ENCODE measurements at places on chromosomes 7 and 10. TPM values are rescaled to one million over a fixed set of nuclear protein-coding genes. Genes with fewer than 3 reads are reported as not detected.

DNA sequence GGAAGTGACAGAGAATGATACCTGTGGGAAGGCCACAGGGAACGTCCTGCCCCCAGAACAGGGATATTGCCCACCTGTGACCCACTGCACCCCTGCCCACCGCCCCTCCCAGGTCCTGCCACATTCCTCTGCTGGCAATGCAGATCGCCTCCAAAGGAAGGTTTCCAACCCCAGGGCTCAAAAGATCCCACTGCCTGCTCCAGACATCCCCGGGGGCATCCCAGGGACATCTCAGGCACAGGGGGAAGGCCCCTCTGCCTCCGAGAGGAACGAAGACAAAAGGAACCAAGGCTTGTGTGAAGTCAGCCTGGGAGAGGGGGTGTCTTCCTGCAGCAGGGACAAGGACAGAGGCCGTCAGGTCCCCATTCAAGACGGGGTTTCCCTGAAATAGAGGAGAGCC, 28.5 kb downstream of the NUDT1 start:
- H3K27me3 ChIP-seq = no peaks in the 10 kb centered on the region
- H3K4me3 ChIP-seq = no peak overlapping the region
- H3K4me1 ChIP-seq = no peaks in the 10 kb centered on the region
- no peak overlapping the region for H3K27ac ChIP-seq
- DNase-seq = no peak

GRCh38 chr10:25934621-25935139, 651 bp downstream of the MYO3A start:
- H3K27me3 ChIP-seq = peaks cover 32% of the 10 kb centered on the region
- H3K27ac ChIP-seq = no peak overlapping the region
- DNase-seq = no peak
- no peaks in the 10 kb centered on the region for H3K36me3 ChIP-seq
- H3K4me1 ChIP-seq = no peaks in the 10 kb centered on the region

- H3K4me3 ChIP-seq = no peak overlapping the region
- DNase-seq = no peak
- no peaks in the 10 kb centered on the region for H3K36me3 ChIP-seq
- H3K4me1 ChIP-seq = no peaks in the 10 kb centered on the region
- H3K27ac ChIP-seq = no peak overlapping the region
These were observed 867.0 kb upstream of the C7orf33 start for GRCh38 chr7:147723536-147723935.

DNA sequence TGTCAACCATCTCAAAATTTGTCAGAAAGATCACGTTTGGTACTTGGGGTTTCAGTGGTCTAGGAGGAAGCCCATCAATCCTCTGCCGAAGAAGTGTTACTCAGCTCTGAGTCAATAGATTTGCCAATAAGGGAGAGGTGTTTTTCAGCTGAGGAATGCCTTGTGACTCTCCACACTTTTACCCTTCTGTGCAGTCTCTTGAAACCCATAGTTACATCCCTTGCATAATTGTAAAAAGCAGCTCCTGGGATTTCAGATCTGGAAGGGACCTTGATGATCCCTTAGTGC, 47.5 kb downstream of the INSYN2A start:
- no peak overlapping the region for H3K4me3 ChIP-seq
- H3K27me3 ChIP-seq = no peaks in the 10 kb centered on the region
- peaks cover 5% of the 10 kb centered on the region for H3K4me1 ChIP-seq
- H3K27ac ChIP-seq = no peak overlapping the region
- no peak for DNase-seq
- H3K36me3 ChIP-seq = no peaks in the 10 kb centered on the region

DNA sequence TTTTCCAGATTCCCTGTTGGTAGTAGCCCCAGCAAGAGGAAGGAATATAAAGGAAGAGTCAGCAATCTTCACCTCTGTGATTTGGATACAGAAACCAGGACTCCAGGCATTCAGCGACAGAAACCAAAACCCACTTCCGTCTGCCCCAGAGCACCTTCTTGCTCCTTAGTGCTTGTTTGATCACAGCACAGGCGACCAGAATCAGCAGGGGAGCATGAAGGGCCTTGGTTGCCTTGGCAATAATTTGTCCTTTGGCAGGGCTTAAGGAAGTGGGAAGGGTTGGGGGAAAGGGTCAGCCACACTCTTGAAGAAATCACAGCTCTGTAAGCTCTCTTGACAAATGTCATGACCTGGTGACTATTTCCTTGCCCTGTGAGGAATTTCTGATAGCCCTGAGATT, 379.6 kb downstream of the OTUD1 start:
- H3K27ac ChIP-seq = no peak overlapping the region
- H3K4me1 ChIP-seq = no peaks in the 10 kb centered on the region
- no peaks in the 10 kb centered on the region for H3K27me3 ChIP-seq

DNA sequence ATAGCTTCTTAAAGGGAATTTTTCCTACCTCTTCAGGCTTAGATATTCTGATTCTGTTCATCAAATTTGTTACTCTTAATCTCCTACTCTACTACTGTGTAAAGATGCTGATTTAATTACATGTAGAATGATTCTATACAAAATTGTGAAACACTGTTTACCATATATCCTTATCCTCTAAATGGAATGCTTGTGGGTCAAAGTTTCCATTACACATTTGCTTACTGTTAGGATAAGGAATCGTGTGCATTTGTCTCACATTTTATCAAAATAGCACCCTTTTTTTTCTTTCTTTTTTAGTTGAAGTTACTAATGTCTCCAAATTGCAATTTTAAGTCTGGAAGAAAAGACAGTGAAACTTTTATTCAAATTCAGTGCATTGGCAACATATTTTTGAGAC, 65.3 kb downstream of the TFEC start:
- no peak overlapping the region for H3K4me3 ChIP-seq
- no peaks in the 10 kb centered on the region for H3K4me1 ChIP-seq
- DNase-seq = no peak
- H3K36me3 ChIP-seq = no peaks in the 10 kb centered on the region

GRCh38 chr10:93760490-93760889, 2.8 kb downstream of the LGI1 start:
- DNase-seq = no peak
- H3K36me3 ChIP-seq = no peaks in the 10 kb centered on the region
- H3K4me1 ChIP-seq = no peaks in the 10 kb centered on the region
- H3K27me3 ChIP-seq = peaks cover 44% of the 10 kb centered on the region
- no peak overlapping the region for H3K27ac ChIP-seq

GRCh38 chr7:69873512-69873911, 275.2 kb downstream of the AUTS2 start:
- H3K27ac ChIP-seq = no peak overlapping the region
- no peaks in the 10 kb centered on the region for H3K36me3 ChIP-seq
- no peak overlapping the region for H3K4me3 ChIP-seq

DNA sequence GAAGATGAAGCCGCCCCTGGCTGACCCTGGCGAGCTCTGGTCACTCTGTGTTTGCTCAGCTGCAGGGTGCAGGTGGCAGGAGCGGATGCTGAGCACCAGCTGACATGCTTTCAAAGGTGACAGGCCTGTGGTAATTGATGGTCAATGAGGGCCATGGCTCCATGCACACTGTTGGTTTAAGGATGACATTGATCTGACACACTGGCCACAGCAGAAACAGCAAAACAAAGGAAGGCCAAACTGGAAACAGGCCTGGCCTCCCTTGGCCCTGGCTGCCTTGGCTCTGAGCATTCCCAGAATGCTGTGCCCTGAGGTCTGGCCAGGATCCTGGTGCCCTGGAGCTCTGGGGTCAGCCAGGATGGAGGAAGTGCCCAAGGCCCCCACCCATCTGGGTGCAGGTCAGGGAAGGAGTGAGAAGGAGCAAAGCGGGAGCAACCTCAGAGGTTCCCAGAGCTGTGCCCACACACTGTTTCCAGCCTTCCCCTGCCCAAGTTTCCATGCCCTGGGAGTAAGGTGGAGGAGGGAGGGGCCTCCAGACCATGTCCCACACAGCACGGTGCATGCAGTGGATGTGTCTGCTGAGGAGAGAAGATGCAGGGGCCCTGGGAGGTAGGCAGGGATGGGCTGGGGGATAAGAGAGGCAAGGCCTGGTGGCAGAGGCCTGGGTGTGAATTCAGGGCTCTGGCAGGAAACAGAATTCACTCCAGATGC, 302.2 kb downstream of the RPS24 start:
- H3K27ac ChIP-seq = no peak overlapping the region
- no peak overlapping the region for H3K4me3 ChIP-seq
- no peaks in the 10 kb centered on the region for H3K36me3 ChIP-seq
- no peak for DNase-seq

GRCh38 chr10:106450966-106451365, 713.5 kb downstream of the SORCS1 start:
- DNase-seq = no peak
- H3K4me1 ChIP-seq = no peaks in the 10 kb centered on the region
- H3K36me3 ChIP-seq = no peaks in the 10 kb centered on the region
- no peak overlapping the region for H3K27ac ChIP-seq

- no peak overlapping the region for H3K4me3 ChIP-seq
- no peaks in the 10 kb centered on the region for H3K27me3 ChIP-seq
- H3K4me1 ChIP-seq = peaks cover 4% of the 10 kb centered on the region
- DNase-seq = no peak
- peaks cover 40% of the 10 kb centered on the region for H3K36me3 ChIP-seq
- H3K27ac ChIP-seq = no peak overlapping the region
These were observed 91.5 kb downstream of the KMT2C start for GRCh38 chr7:152344253-152344652.

DNA sequence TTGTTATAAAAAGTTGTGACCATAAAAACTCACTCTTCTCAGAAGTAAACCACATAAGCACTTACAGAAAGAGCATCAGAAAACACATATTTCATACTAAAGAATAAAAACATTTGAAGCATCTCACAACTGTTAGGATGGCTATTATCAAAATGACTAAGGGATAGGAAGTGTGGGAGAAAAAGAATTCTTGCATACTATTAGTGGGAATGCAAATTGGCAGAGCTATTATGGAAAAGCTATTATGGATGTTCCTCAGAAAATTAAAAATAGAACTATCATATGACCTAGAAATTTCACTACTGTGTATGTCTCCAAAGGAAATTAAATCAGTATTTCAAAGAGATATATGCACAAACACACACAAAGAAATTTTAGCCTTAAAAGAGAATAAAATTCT, 25.2 kb upstream of the POT1 start:
- no peaks in the 10 kb centered on the region for H3K36me3 ChIP-seq
- no peak for DNase-seq
- peaks cover 3% of the 10 kb centered on the region for H3K4me1 ChIP-seq

DNA sequence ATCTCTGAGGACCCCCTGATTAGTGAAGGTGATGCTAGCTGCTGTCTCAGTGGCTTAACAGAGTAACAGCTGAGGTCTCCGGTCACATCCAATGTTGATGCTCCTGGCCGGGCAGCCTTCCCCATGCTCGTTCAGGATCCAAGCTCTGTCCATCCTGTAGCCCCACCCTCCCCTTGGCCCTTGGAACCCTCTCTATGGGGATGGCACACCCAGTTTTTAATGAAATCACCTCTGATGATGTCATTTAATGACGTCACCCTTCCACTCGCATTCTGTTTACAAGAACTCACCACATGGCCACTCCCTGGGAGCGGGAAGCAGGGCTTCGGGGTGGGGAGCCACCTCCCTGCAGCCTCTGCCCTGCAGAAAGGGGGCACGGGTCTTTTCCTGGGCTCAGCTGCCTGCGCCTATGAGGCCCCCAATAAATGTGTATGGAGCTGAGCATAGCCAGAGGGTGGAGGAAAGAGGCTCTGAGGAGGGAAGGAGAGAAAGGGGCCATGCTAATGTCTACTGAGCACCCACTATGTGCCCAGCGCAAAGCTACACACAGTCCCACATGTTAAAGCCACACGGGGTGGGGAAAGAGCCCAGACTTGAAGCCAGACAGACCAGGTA, 95.5 kb downstream of the OAT start:
- H3K4me3 ChIP-seq = no peak overlapping the region
- no peaks in the 10 kb centered on the region for H3K4me1 ChIP-seq

DNA sequence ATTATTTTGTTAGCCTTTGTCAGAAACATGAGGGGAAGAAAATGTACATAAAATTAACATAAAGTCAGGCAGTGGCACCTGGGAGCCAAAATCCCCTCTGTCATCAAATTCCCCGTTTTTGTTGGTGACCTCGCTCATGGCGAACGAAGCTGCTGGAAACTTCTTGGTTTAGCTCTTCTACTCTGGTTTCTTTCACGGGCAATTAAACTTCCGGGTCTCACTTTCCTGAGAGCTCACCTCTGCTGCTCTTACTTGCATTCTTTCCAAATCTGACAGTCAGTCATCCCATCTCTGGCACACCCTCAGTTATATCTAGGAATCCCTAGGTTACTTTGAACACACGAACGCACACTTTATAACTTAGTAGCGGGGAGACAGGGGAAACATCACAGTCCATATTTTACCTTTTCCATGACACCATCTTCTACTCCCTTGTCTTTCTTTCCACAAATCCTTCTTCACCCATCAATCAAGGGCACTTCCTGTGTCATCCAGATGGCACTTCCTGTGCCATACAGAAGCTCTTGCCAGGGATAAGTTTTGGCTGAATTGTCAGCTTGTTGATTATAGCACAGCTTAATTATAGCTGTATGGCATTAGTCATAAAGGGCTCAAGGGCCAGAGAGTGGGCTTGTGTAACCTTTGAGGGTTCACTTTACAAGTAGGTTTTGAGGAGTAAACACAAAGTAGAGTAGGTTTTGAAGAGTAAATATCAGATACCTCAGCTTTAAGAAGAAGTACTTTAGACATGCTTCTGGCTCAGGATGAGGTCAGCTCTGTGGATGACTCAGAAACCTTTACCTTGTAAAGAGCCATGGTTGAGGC, 105.1 kb downstream of the GATA3 start:
- peaks cover 17% of the 10 kb centered on the region for H3K36me3 ChIP-seq
- no peaks in the 10 kb centered on the region for H3K27me3 ChIP-seq
- peaks cover 21% of the 10 kb centered on the region for H3K4me1 ChIP-seq
- peak overlapping the region; percentile 15 for H3K4me3 ChIP-seq
- peak overlapping the region; percentile 74 for H3K27ac ChIP-seq

- H3K4me1 ChIP-seq = peaks cover 9% of the 10 kb centered on the region
- H3K4me3 ChIP-seq = no peak overlapping the region
- no peak for DNase-seq
- no peak overlapping the region for H3K27ac ChIP-seq
These were observed 11.9 kb downstream of the RAB11FIP2 start for GRCh38 chr10:118034791-118035261.

DNA sequence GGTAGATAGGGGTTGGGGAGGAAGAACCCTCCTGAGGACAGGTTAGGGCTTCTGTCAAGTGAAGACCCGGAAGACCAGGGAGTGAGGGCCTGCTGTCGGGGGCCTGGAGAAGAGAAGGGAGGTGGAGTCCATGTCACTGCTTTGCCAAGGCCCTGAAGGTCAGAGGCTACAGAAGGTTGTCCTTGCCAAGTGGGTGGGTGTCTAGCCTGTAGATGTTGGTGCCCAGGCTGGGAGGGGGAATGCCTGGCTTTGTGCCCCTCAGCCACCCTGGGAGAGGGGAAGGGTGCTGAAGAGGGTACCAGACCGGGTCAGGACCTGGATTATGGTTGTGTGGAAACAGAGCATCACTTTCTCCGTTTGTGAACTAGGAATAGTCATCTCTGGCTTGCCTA, 67.2 kb upstream of the AQP1 start:
- DNase-seq = no peak
- no peaks in the 10 kb centered on the region for H3K36me3 ChIP-seq
- no peaks in the 10 kb centered on the region for H3K4me1 ChIP-seq
- no peaks in the 10 kb centered on the region for H3K27me3 ChIP-seq

COL26A1 gene
- total RNA-seq = 0.11 TPM

STEAP1 gene
- 0.50 TPM for total RNA-seq

WDFY4 gene
- 0.18 TPM for total RNA-seq

ANKRD16 gene
- total RNA-seq = 10.4 TPM

Measured in activated T-helper 2 cell treated with anti-CD3 and anti-CD28 coated beads, Interferon-gamma antibody, Interleukin-2, Interleukin-4, amounts not matched to agents 10 μg/mL and 5 μg/mL and 100 μg/mL, durations not matched to agents 14 hours and 24 hours and 36 hours (primary cell).